Endodermal cell (in vitro differentiated cells): ENCODE measurements at places on chromosomes 6 and 20. TPM values are rescaled to one million over a fixed set of nuclear protein-coding genes. Genes with fewer than 3 reads are reported as not detected.
A peak's percentile ranks its signal among the peaks of the same experiment; 100 is the strongest.

GRCh38 chr6:129895692-129896091 is 34.6 kb upstream of the TMEM244 start:
- no peaks in the 10 kb centered on the region for H3K27me3 ChIP-seq
- H3K4me1 ChIP-seq: no peaks in the 10 kb centered on the region
- no peak for DNase-seq
- no peak overlapping the region for H3K27ac ChIP-seq
- no peak overlapping the region for H3K4me3 ChIP-seq

- H3K27me3 ChIP-seq: no peaks in the 10 kb centered on the region
- H3K36me3 ChIP-seq: no peaks in the 10 kb centered on the region
- H3K4me3 ChIP-seq: no peak overlapping the region
- H3K27ac ChIP-seq: no peak overlapping the region
- DNase-seq: no peak
- no peaks in the 10 kb centered on the region for H3K4me1 ChIP-seq
These were observed 31.9 kb downstream of the ZNF184 start for GRCh38 chr6:27441001-27441400.

DNA sequence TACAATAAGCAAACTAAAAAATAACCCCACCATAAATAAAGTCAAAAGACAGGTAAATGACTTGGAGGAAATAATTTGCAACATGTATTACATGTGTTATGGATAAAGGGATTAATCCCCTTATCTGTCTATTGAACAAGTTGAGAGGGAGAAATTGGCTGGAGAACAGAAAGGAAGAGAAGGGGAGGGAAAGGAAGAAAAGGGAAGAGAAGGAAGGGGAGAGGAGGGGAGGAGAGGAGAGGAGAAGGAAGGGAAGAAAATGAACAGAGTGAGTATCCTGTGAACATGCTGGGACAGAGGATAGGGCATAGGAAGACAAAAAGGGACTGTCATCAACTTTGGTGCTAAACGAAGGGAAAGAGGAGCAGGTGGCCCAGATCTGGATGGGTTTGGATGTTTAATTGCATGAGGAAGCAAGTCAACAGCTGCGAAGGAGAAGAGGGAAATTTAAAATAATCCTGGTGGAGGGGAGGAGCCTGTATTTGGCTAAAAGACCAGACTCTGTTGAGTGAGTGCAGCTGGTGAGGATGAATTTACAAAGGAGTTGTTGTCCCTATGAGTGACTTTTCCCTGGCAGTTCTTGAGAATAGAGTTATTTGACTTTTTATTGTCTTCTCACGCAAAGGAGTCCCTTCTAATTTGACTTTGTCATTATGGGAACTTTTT is 14.2 kb upstream of the SHLD1 start:
- peaks cover 46% of the 10 kb centered on the region for H3K27me3 ChIP-seq
- no peaks in the 10 kb centered on the region for H3K4me1 ChIP-seq
- no peak for DNase-seq
- H3K36me3 ChIP-seq: no peaks in the 10 kb centered on the region
- no peak overlapping the region for H3K27ac ChIP-seq

DNA sequence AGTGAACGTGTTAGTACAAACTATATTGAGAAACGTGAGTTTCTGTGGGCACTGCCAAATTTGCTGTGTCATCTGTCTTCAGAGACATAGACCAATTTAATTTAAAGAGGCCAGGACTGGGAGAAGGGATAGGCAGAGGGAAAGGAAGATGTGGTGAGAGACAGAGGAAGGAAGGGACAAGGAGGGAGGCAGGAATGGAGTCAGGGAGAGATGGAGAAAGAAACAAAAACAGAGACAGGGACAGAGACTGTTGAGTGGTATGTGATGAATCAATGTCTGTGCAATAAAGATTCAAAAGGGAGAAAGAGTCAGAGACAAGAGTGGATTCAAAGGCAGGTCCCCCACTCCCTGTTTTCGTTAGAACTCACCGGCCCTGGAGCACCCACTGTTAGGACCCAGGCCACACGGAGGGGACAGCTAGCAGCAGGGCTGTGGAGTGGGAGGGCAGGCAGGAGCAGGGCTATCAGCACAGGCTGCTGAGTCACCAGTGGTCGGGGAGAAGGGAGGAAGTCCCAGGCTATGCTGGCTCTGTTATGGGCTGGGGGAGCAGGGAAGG is 51.6 kb upstream of the CHD6 start:
- no peaks in the 10 kb centered on the region for H3K27me3 ChIP-seq
- no peak overlapping the region for H3K4me3 ChIP-seq
- H3K36me3 ChIP-seq: no peaks in the 10 kb centered on the region
- H3K4me1 ChIP-seq: no peaks in the 10 kb centered on the region
- H3K27ac ChIP-seq: no peak overlapping the region
- peak; percentile 63 for DNase-seq

DNA sequence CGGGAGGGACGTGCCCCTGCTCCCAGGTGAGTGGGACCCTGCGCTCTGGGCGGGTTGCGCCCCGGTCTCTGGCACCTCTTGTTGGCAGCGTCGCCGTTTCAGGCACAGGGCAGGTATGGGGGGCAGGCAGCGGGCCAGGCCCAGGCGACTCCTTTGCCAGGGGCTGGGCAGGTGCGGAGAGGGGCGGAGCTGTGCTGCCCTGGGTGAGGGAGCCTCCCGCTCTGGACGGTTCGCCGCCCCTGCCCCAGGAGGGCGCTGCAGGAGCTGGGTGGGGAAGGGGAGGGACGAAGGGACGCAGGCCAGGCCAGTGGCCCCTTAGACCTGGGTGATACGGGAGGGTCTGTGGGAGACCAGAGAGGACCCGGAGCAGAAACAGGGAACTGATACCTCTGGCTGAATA is 663.9 kb upstream of the DEFB115 start:
- no peaks in the 10 kb centered on the region for H3K36me3 ChIP-seq
- no peak for DNase-seq

GRCh38 chr6:2693231-2693630 is 57.5 kb downstream of the MYLK4 start:
- no peak overlapping the region for H3K27ac ChIP-seq
- H3K4me3 ChIP-seq: no peak overlapping the region
- DNase-seq: no peak
- H3K36me3 ChIP-seq: no peaks in the 10 kb centered on the region
- no peaks in the 10 kb centered on the region for H3K27me3 ChIP-seq

The PEX7 gene
- 11.2 and 11.3 TPM in 2 replicates for total RNA-seq
